ENCODE measurements at places on chromosomes 4 and X. TPM values are rescaled to one million over a fixed set of nuclear protein-coding genes. Genes with fewer than 3 reads are reported as not detected.

- no peak for DNase-seq
Observed at GRCh38 chrX:19824603-19825002, 62.8 kb downstream of the SH3KBP1 start.

DNA sequence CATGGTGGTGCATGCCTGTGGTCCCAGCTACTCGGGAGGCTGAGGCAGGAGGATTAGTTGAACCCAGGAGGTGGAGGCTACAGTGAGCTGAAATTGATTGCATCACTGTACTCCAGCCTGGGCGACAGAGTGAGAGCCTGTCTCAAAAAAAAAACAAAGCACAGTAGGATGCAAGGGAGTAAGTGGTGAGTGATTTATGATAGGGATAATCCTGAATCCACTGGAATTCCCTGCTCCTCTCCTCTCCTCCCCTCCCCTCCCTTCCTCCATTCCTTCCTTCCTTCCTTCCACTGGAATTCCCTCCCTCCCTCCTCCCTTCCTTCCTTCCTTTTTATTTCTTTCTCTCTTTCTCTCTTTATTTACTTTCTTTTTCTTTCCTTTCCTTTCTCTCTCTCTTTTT lies 40.9 kb upstream of the NKRF start:
- no peak for DNase-seq

- DNase-seq, result no peak
Observed at GRCh38 chr4:48100256-48100655, 33.8 kb downstream of the TXK start.

DNA sequence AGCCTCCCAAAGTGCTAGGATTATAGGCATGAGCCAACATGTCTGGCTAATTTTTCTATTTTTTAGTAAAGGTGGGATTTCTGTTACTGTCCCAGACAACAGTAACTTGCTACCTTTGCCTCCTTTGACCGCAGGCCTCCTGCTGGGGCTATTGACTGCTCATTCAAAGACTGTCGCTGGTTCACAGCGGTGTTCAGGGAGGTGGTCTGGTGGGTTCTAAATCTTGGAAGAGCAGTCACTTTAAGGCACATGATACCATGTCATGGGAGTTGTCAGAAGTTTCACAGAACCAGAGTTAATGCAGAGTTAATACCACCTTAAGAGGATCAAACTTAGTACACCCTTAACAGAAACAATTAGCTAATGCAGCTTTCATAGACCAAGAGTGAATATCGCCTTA lies 3.8 kb downstream of the ASMT start:
- DNase-seq, result no peak

DNA sequence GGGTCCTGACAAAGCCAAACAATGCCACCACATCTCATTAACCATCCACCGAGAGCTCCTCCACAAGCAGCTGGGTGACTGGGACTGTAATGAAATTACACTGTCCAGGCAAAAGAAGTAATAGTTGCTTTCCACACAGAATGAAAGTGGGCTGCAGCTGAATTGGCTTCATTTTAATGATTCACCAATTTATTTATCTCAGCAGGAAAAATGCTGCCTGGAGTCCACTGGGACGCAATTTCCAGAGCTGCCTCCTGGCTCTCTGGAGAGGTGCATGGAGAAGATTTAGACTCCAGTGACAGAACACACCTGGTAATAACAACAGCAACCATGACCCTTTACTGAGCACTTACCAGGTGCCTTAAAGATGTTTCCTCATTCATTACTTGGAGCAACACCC lies 226.7 kb downstream of the LDB2 start:
- DNase-seq, result no peak

DNA sequence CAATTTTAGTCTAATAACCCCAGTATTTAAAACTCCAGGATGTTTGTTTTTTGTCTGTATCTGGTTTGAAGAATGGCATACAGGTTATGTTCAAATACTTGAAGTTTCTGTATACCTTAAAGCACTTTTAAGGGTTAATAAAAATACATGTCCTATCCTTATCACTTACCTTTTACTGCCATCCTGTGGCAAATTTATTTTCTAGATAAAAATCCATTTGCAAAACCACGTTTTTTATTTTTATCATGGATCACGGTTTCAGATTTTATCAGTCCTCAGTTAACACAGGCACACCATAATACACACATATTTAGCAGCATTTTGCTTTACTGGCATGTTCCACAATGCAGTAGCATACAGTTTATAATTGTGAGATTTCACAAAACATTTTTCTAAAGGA lies 113.3 kb upstream of the H2AZ1 start:
- DNase-seq, result no peak

DNA sequence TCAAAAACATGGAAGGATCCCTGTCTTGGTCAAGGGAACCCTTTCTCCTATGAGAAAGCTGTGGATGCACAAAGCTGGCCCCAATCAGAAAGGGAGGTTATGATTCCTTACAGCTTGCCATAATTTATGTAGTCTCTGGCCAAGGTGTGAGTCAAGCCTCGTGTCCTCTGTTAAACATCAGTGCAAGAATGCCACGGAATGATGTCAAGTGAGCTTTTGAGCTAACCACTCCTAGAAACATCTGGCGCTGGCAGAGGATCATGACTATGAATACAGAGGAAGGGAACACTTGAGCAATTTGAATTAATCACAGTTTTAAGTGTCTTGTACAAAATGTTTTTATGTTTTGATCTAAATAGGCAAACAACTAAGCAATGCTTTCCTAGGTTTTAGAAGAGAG lies 51.5 kb upstream of the RAP2C start:
- DNase-seq, result no peak

GRCh38 chrX:11431786-11432185 lies 138.6 kb downstream of the AMELX start:
- no peak for DNase-seq

DNA sequence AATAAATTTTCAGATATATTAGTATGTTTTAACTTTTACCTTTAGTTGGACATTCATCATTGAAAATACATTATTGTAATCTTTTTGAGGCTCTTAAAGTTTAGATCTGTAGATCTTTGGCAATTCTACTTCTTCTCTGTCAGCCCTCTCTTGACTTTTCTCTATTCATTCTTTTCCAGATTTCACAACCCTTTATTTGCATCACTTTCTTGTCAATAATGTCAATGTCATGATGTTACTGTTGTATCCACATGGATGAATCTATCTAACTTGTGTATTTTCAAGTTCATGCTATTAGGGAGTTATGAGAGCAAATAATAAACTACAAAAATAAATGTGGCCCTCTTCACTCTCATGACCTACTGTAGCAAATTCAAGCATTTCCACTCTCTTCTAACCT lies 23.0 kb upstream of the HPGD start:
- DNase-seq, result no peak

- DNase-seq, result no peak
Observed at GRCh38 chrX:153769865-153770600, 6.0 kb downstream of the PLXNB3 start.

- DNase-seq, result no peak
Observed at GRCh38 chr4:127533028-127533700, 99.6 kb upstream of the INTU start.

- DNase-seq, result no peak
Observed at GRCh38 chr4:28654618-28655017, 1794.0 kb downstream of the STIM2 start.

DNA sequence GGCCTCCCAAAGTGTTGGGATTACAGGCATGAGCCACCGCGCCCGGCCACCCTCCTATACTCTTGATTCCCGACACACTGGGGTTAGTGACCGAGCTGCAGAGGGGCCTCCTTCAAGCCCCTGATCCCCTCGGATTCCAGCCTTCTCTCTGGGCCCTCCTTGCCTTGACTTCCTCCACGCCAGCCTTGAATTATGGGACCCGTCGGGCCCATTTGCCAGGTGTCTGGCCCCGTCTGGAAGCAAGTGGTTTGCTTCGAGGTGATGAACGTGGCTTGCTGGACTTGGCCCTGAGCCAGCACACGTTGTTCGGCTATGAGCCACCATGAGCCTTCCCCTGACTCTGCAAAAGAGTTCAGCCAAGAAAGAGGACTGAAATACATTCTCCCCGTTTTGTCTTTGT lies 37.4 kb upstream of the GRPEL1 start:
- DNase-seq, result no peak

XG gene
- polyA plus RNA-seq, result 0.15 TPM

TRIM75 gene
- not detected for polyA plus RNA-seq

ARMCX4 gene
- polyA plus RNA-seq, result 31.0 TPM

SSX7 gene
- not detected for polyA plus RNA-seq

PPBP gene
- 17.0 TPM for polyA plus RNA-seq

GCNA gene
- polyA plus RNA-seq, result 4.6 TPM

CLCN4 gene
- 3.7 TPM for polyA plus RNA-seq

KLKB1 gene
- 1.7 TPM for polyA plus RNA-seq
